CD4-positive, alpha-beta T cell (primary cell): ENCODE measurements at places on chromosomes 16 and 17. TPM values are rescaled to one million over a fixed set of nuclear protein-coding genes. Genes with fewer than 3 reads are reported as not detected.

SMIM22 gene
- not detected for total RNA-seq

SEZ6 gene
- total RNA-seq = 0.31 TPM

PTGES3L gene
- 0.20 TPM for total RNA-seq

SLC16A11 gene
- total RNA-seq = 1.4 TPM

CCL17 gene
- not detected for total RNA-seq

DNA sequence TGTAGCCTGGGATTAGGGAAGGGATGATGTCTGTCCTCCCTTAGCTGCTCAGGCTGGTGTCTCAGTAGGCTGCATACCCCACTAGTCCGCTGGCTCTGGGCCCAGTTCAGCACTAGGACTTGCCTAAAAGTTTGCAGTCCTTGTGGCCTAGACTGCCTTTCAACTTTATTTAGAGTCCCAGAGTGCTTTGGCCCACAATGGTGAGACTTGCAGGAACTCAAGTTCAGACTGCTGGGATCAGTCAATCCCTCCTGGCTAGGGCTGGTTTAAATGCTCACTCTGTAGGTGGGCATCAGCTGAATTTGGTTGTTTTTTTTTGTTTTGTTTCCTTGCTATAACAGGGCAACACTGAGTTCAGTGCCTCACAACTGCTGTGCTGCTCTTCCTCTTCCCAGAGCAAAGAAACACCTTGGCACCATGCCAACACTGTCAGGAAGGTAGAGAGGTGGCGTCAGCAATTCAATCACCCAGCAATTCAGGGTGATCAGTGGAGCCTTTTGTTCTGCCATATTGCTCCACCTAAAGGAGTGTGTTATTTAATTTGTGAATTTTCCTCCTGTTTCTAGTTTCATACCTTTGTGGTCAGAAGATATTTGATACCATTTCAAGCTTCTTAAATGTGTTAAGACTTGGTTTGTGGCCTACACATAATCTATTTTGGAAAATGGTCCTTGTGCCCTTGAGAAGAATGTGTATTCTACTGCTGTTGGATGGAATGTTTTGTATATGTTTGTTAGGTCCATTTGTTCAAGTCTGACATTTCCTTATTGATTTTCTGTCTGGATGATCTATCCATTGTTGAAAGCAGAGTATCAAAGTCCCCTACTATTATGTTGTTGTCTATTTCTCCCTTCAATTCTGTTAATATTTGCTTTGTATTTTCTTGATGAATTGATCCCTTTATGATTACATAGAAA lies 284.0 kb upstream of the PMFBP1 start:
- H3K27ac ChIP-seq = no peak overlapping the region
- DNase-seq = no peak
- H3K4me3 ChIP-seq = no peak overlapping the region
- no peaks in the 10 kb centered on the region for H3K4me1 ChIP-seq
- no peaks in the 10 kb centered on the region for H3K36me3 ChIP-seq

DNA sequence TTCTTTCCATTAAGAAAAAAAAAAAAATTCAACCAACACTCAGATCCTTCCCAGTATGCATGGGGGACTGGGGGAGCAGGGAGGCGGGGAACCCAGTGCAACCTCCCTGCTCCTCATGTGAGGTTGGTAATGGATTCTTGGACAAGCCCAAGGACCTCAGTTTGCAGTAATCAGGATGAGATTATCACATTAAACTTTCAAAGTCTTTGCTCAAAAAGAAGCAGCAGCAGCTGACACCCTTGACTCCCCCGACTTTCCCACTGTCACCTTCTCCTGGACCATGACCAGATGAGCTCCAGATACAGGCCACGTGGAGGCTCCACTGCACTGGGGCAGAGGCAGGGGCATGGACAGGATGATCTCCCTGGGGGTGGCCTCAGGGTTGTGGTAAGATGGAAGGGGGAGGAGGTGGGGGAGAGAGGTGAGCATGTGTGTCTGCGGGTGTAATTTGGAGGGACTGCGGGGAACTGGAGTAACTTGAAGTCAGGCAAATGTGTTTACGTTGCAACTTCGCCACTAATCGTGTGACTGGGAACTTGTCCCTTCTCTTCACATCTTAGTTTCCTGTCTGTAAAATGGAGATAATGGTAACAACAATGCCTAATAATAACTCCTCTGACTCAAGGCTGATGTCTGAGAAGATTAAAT lies 19.8 kb downstream of the ZNF385C start:
- H3K36me3 ChIP-seq = no peaks in the 10 kb centered on the region
- H3K4me3 ChIP-seq = no peak overlapping the region
- DNase-seq = no peak
- H3K4me1 ChIP-seq = no peaks in the 10 kb centered on the region

- no peaks in the 10 kb centered on the region for H3K36me3 ChIP-seq
- no peak overlapping the region for H3K27ac ChIP-seq
- peaks cover 9% of the 10 kb centered on the region for H3K4me1 ChIP-seq
- H3K27me3 ChIP-seq = no peaks in the 10 kb centered on the region
- no peak for DNase-seq
Observed at GRCh38 chr16:81401035-81401950, 43.3 kb upstream of the CMIP start.

DNA sequence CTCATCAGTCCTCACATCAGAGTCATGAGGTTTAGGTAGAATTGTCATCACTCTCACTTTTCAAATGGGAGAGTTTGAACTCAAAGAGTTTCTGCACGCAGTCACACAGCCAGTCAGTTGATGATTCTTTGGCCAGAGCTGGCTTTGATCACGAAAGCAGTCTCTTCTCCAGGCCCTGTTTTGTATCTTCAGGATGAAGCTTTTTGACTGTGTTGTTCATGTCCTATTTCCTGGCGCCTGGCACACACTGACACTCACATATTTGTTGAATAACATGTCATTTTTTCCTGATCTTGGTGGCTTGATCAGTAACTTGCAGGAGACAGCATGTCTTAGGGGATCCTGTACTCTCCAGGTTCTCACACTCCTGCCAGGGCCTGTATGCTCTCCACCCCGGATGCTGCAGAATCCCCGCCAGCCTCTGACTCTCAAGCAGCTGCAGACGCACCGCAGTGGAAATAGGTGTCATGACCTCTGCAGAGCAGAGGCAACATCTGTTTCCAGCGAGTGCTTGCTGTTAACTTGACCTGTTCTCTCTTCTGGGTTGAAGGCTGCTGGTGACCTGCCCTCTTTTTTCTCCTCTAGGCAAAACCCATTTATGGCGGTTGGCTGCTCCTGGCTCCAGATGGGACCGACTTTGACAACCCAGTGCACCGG lies 33.0 kb downstream of the MPRIP start:
- H3K27me3 ChIP-seq = no peaks in the 10 kb centered on the region
- peaks cover 39% of the 10 kb centered on the region for H3K4me1 ChIP-seq

- H3K4me3 ChIP-seq = no peak overlapping the region
- no peak for DNase-seq
- no peaks in the 10 kb centered on the region for H3K27me3 ChIP-seq
- H3K36me3 ChIP-seq = no peaks in the 10 kb centered on the region
- H3K4me1 ChIP-seq = no peaks in the 10 kb centered on the region
Observed at GRCh38 chr16:88927010-88927409, 50.0 kb downstream of the CBFA2T3 start.

GRCh38 chr17:37400505-37400904 lies 6.1 kb downstream of the ACACA start:
- H3K4me3 ChIP-seq = no peak overlapping the region
- DNase-seq = no peak
- H3K27me3 ChIP-seq = no peaks in the 10 kb centered on the region
- no peaks in the 10 kb centered on the region for H3K36me3 ChIP-seq
- no peak overlapping the region for H3K27ac ChIP-seq
